ENCODE measurements at places on chromosomes 1 and 21.
A peak's percentile ranks its signal among the peaks of the same experiment; 100 is the strongest.

GRCh38 chr21:44702111-44702972, 5.4 kb downstream of the KRTAP10-12 start:
- DNase-seq: no peak

DNA sequence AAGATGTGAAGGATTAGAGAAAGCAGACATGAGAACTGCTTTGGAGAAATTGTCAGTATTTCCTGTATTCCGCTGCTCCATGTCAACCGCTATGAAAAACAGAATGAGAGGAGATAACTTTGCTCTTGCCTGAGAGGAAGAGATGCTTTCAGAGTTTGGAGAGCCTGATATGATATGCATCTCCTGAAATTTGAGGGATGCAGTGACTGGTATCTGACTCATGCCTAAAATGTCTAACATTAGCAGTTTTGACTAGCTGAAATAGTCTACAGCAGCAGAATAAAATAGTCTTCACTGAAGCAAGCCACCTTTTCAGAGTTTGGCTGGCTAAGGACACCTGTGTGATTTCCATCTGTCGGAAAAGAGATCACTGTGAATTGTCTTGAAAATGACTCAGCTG, 165.8 kb upstream of the LRRC7 start:
- DNase-seq: no peak

DNA sequence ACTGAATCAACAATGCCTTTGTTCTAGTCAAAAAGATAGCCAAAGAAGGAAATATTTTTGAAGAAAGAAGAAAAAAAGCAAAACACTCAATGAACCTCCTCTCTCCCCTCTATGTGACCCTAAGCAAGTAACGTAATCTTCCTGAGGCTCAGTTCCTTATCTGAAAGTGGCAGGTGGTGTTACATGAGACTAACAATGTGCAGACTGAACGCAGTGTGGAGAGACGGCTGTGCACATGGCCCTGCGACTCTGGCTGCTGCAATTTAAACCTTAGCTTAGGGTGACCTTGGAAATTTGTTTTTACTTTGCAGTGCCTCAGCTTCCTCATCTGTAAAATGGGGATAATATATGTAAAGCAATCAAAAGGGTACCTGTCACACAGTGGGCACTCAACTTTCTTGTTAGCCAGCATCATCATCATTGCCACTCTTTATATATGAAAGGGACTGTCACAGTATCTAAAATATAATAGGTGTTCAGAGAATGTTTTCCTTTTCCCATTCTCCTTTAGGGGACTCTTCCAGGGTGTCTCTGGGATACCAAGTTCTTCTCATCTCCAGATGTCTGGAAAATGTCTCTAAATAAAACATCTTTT, 100.1 kb upstream of the JUN start:
- DNase-seq: no peak

DNA sequence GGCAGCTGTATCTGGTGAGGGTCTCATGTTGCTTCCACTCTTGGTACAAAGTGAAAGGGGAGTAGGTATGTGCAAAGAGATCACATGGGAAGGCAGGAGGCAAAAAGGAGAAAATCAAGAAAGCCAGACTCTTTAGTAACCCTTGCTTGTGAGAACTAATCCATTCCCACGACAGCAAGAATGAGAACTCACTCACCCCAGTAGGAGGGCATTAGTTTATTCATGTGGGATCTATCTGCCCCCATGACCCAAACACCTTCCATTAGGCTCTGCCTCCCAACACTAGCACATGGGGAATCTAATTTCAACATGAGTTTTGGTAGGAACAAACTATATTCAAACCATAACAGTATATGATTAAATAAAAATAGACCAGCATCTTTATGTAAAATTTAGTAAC, 57.6 kb downstream of the ZNHIT6 start:
- no peak for DNase-seq

DNA sequence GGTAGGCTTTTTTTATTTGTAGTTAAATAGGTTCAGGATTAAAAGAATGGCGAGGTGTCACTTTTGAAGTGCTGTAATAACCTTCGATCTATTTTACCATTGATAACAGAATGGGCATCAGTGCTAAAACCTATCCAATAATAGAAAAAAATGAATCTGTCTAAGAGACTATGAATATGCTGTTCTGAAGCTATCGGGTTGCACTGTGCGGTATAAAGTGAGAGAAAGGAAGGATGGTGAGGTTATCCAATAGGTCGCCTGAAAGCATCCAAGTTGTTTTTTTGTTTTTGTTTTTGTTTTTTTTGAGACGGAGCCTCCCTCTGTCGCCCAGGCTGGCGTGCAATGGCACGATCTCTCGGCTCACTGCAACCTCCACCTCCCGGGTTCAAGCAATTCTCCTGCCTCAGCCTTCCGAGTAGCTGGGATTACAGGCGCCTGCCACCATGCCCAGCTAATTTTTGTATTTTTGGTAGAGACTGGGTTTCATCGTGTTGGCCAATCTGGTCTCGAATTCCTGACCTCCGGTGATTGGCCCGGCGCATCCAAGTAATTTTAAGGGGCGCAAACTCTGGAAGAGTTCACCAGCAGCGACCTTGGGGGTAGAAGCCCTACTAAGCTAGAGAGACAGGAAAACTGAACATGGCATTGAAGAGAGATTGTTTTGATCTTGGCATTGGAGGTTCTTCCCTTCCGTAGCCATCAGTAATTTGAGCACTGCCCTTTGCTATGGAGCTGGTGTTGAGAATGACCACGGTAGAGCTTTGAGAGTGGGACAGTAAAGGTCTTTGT, 8.7 kb upstream of the MDM4 start:
- peak; percentile 71 for DNase-seq

DNA sequence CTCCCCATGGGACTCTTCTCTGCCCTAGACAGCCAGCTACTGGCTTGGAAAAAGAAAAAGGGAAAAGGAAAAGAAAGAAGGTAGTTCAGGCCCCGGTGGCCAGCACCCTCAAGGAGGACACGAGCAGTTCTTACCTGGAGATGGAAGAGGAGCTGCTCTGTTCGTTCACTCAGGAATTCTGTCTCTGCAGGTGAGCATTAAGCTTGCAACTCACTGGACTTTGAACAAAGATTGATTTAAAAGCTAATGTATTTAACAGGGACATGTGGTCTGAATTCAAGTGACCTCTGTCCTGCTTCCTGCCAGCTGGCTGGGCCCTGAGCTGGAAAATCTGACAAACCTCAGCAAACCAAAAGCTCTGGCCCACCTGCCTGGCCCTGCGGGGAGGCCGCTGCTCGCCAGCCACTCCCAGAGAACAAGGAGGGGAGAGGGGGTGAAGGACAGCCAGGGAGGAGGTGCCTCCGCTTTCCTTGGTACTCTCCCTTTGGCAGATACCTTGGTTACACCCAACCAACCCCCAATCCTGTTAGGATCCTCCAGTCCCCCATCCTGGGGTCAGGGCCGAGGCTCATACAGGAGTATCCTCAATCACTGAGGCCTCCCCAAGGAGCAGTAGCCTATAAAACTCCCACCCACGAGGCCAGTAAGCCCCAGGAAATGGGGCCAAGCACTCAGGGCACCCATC, at the start of gene PDZK1:
Gene PDZK1, minus strand, starts transcription at position 186 of the 685 bp plus-strand sequence. CDS start 19,347 bp downstream, outside the sequence.
- no peak for DNase-seq

- DNase-seq: peak; percentile 78
These were observed 55.6 kb downstream of the CHIA start for GRCh38 chr1:111346089-111346885.

DNA sequence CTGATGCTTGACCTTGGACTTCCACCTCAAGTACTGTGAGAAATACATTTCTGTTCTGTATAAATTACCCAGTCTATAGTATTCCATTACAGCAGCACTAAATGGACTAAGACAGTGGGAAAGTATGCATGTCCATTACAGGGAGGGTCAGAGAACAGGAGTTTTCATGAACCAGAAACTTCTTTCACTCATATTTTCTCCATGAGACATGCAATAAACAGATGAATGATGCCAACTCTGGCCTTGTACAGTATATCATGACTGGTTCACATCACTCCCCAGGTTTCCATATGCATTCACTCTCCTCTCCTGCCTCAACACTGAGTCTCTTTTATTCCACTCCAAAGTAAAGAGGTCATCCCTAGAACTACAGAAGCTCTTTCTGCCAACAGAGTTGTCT, 4.5 kb upstream of the IFI16 start:
- no peak for DNase-seq

GRCh38 chr1:245091818-245092637, 62.8 kb upstream of the KIF26B start:
- DNase-seq: peak; percentile 98

- no peak for DNase-seq
These were observed 355.8 kb downstream of the AJAP1 start for GRCh38 chr1:5010236-5010635.

DNA sequence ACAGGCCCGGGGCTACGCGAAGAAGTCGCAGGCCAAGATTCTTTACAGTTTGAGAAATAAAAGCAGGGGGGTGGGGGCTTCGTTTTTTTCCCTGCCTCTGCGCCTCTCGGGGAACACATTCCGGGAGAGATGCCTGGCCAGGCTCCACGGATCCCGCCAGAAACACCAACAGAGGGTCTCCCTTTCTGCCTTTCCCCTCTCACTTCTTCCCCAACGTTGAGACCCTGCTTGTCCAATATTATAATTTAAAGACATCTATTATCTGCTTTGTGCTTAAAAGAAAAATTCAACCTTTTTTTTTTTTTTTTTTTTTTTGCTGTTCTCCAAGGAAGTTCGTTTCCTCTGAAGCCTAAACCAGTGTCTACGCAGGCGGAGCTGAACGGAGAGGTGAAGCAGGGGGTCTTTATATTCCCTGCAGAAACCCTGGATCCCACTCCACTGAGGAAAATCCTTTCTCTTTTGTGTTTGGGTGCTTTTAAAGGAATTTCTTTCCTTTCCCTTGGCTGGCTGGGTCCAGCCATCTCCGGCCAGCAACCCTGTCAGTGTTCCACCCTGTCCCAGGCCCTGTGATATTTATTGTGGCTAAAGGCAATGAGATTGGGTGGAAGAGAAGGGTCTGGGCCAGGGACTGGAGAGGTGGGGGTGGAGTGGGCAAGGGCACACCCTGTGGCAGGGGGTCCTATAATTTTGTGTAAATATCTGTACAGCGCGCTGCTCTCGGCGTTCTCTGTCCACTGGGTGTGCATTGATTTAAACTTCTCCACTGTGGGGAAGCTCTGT, 2.2 kb downstream of the FOXD2 start:
- DNase-seq: no peak

- DNase-seq: no peak
These were observed 3.5 kb downstream of the GNAT2 start for GRCh38 chr1:109615879-109616278.

DNA sequence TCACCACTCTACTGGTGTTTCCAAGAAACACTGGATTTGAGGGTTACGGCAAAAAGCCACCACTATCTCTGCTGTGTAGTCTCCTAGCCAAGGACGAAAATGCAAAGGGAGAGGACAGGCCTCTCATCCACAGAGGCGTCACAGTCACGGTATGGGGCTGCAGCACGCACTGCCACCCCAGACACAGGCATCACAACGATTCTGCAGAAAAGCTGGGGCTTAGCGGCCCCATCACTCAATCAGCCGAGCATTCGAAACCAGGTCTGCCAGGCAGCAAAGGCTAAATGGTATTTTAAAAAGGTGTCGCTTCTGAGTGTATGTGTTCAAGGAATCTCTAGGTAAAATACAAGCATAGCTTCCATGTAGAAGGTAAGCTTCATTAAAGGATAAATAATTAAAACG, 1.4 kb downstream of the RIPK4 start:
- DNase-seq: no peak

- DNase-seq: no peak
These were observed 162.1 kb downstream of the HHAT start for GRCh38 chr1:210490781-210491180.

Measured in astrocyte of the spinal cord (primary cell).